ENCODE measurements at places on chromosomes 4 and X.

- DNase-seq, result no peak
These were observed 571.0 kb upstream of the KLHL4 start for GRCh38 chrX:86946569-86946968.

DNA sequence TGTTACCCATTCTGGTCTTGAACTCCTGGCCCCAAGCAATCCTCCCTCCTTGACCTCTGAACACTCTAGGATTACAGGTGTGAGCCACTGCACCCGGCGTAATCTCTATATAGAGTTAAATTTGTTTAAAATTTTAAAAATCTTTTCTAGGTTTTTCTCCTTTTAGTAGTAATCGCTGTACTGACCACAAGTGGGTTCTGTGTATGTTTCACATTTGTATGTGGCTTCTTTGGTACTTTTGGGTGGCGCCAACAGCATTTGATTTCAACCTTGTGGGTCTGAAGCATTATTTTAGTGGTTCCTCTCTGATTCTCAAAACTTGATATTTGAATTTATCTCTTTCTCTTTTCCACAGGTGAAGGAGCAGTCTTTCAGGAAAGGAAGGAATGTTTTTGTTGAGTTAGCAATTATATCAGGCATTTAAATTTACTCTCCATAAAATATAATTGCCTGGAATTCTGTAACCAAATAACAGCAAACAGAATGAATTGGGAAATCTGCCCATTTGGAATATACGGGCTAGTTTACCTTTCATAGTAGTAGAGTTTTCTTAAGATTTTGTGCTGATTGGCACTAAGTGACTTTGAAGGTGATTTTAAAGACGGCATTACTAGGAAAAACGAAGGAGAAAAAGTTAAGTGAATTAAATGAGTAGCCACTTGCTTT lies 29.5 kb downstream of the ARHGAP10 start:
- DNase-seq, result no peak

DNA sequence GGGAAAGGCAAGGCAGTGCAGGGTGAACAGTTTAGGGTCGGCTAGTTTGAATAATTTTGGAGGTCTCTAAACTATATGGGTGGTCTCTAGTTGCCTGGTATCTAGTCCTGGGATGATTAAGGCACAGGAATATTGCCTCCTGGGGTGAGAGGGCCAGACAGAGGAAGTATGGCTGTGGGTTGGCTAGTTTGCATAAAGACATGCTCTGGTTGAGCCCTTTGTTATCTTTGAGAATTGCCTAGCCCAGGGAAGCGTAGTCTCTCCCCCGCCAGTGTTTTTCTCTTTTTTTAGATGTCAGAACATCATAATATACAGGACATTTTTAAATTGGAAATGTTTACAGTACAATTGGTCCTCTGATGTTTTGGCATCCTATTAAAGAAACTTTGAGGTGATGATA lies 163.5 kb downstream of the PWWP3B start:
- DNase-seq, result no peak

- no peak for DNase-seq
These were observed 72.3 kb downstream of the PRKG2 start for GRCh38 chr4:81142744-81143143.

GRCh38 chr4:6480534-6481088 lies 8.2 kb upstream of the PPP2R2C start:
- DNase-seq, result no peak

DNA sequence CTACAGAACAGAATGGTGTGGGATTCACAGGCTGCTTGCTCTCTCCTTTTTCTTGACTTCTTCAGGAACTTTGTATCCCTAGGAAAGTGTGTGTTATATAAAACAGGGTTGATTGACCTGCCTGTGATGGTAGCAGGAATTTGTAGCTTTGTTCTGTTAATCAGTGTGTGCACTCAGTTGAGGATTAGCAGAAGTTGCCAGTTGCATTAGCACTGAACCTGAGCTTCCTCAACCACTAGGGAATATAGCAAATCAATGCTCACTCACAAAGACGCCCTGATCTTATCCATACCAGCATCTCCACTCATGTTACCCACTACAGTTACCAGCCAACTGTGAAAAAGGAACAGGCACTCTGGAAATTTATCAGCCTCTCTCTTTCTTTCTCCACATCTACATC lies 319.1 kb upstream of the EMCN start:
- DNase-seq, result no peak

GRCh38 chr4:186400676-186401075 lies 134.7 kb downstream of the F11 start:
- no peak for DNase-seq

- no peak for DNase-seq
These were observed 18.9 kb downstream of the ZNF275 start for GRCh38 chrX:153352858-153353257.

- no peak for DNase-seq
These were observed 22.2 kb downstream of the CYBB start for GRCh38 chrX:37802028-37802427.

GRCh38 chr4:105181259-105181658 lies 34.6 kb downstream of the TET2 start:
- no peak for DNase-seq

DNA sequence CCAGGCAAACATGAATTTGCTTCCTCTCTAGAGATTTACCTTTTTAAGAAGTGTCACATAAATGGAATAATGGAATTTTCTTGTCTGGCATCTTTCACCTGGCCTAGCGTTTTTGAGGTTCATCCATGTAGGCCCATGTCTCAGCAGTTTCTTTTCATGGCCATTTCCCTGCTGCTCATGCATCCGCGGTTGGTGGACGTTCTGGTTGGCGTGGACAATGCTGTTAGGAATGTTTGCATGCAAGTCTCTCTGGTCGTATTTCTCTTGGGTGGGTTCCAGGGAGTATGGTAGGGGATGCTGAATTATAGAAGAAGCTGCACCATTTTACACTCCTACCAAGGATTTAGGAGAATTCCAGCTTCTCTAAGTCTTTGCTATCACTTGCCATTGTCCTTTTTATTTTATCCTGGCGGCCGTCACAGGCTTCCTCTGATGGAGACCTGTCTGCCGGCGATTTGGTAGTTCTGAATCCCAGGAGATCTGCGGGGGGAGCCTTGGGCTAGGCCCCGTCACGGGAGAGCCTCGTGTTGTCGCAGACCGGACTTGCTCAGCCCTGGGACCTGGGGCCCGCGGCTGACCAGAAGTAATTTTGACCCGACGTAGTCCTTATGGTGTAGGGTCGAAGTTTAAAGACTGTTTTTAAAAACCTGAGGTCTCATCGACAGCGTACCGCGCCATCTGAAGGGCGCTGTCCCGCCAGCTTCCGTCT lies 56.9 kb upstream of the TADA2B start:
- no peak for DNase-seq

DNA sequence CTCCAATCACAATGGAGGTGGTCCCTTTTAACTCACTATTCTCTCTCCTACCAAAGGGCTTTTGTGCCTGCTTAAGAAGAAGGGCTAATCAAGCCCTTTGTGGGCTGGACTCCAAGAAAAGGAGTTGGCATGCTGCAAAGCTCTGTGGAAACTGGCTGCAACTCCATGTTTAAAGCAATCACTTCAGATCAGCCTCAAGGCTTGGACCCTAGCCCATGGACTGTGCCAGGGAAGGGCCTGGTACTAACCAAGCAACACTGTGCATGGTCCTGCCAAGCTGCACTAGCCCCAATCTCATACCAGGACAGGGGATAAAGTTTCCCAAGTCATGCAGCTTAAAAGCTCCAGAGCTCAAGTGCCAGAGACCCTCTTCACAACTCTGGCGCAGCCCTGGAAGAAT lies 86.7 kb downstream of the ATP8A1 start:
- no peak for DNase-seq

DNA sequence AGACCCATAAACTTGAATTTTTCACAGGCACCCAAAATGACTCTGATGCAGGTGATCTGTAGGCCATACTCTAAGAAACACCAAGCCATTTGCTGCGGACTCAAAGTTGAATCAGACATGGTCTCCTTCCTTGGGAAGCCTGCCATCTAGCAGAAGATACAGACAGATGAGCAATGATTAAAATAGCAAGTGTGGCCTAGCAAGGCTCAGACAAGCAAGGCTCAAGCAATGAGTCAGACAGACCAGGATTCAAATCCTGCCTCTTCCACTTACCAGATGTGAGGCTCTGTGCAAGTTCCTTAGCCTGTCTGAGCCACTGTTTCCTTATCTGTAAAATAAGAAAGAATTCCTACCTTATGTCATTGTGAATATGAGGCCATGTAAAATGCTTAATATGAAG lies 2.3 kb downstream of the CCDC149 start:
- no peak for DNase-seq

DNA sequence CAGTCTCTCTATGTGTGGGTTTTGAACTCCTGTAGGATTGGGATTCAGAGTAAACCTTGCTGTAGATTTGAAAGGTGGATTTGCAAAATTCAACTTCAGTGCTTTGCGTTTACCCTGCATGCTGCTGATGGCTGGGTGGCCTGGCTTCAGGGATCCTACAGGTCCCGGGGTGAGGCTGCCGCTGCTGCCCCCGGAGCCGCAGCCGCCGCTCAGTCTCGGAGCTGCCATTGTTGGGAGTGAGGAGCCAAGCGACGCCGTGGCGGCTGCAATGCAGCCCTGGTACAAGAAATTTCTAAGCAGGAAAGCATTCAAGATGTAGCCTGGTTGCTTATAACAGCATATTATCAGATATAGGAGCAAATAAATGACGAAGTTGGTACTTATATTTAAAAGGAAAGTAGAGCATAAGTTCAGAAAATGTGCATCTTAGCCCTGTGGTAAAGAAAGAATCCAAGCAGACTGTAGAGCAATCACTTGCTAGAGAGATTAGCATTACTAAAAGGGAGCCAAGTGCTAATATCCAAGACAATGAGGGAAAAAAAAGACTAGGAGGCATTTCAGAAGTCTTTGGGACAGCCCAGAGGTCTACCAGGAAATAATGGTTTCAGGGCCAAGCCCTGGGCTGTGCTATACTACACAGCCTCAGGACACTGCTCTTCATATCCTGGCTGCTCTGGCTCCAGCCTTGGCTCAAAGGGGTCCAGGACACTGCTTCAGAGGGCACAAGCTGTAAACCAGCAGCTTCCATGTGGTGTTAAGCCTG lies 36.9 kb upstream of the CHIC1 start:
- no peak for DNase-seq

- DNase-seq, result no peak
These were observed 469.4 kb downstream of the CFAP47 start for GRCh38 chrX:36388901-36389300.

DNA sequence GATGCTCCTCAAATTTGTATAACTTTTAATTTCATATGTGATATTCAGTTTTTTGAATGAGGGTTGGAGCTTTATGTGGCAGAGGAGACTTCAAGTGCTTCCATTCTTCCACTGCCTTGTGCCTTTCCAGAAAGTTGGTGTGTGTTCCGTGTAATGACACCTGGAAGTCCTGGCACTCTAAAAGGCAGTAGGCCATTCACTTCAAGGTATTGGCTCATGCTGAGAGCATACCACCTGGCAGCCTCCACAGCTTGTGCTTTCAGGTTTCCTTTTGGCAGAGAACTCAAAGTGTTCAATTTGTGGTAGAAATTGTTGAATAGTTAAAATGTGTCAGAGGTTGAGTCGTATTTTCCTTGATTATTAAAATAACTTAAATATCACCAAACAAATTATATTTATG lies 49.6 kb downstream of the GRIA2 start:
- DNase-seq, result no peak

DNA sequence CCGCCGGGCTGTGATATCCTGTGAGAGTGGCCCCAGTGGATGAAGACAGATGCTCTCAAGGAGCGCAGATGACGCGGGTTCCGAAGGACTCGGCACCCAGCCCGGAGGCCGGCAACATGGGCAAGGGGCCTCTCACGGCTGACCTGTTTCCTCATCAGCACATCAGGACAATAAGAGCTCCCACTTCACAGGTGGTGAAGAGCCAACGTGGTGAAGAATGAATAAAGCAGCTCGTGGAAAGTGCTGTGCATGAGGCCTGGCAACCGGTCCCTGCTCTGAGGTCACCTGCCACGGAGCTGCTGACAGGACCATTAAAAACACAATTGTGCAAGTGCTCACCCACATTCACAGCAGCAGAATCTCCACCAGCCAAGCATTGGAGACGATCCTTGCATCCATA lies 22.9 kb downstream of the ABLIM2 start:
- no peak for DNase-seq

GRCh38 chr4:153257991-153258390 lies 53.7 kb downstream of the TRIM2 start:
- DNase-seq, result no peak

- DNase-seq, result no peak
These were observed 10.5 kb upstream of the NDUFC1 start for GRCh38 chr4:139312552-139313332.

GRCh38 chrX:13338996-13339515 lies 19.2 kb upstream of the ATXN3L start:
- no peak for DNase-seq

DNA sequence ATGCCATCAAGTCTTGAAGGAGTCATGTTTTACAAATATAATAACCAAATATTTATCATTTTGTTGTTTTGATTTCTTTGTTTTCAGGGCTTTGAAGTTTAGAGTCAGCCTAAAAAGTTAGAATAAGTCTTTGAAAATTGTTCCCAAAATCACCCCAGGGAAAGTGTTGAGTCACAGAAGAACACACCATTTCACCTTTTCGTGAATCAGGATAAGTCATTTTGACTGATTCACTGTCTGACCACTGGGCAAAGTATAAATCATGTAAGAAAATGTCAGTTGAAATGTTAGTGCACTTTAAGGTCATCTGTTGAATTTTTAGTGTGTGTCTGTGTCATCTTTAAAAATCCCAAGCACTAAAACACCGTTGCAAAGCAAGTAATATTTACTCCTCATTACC lies 1320.1 kb downstream of the RPA4 start:
- no peak for DNase-seq

DNA sequence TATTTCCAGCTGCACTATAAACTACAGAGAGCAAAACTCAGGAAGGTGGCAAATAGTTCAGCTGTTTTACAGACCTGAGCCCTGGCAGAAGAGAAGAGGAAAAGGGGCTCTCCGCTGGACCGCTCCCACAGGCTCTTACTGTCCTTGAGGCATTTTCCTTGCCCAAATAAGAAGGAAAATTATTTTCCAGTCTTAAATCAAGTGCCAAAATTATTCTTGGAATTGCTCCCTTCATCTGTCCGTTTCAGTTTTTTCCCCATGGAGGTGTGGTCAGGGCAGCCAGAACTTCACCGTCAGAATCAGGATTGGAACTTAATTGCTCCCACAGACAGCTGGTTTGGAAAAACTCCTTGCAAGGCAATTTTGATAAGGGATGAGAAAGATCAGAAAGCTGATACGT lies 35.2 kb upstream of the SPINK2 start:
- DNase-seq, result no peak

- no peak for DNase-seq
These were observed 1740.5 kb upstream of the AGA start for GRCh38 chr4:179182741-179183140.

- no peak for DNase-seq
These were observed 333.8 kb upstream of the PCDH7 start for GRCh38 chr4:30386266-30386895.
